ENCODE measurements at places on chromosomes 11 and 22.

- DNase-seq: no peak
Measured at GRCh38 chr11:68610452-68611116, 73.8 kb upstream of the GAL start.

GRCh38 chr11:7251836-7252682, at the start of gene SYT9:
Gene SYT9 (plus strand): TSS chr11:7251904. CDS start chr11:7252187, 283 bp downstream.
- peak; percentile 56 for DNase-seq

DNA sequence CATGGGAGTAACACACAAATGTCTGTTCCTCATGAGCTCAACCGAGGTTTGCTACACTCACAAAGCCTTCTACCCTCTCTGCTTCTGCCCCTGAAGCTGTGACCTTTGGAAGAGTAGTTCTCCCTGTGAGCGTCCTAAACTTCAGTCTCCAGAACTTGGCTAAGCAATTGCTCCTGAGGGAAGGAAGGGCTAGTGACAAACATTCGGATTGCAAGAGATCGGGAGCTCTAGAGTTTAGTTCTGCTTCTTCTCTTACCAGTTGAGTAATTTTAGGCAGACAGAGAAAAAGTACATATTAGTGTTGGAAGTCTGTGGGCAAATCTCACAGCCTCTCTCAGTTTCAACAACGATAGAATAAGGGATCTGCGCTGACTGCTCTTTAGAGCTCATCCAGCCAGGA, 27.3 kb upstream of the ELF5 start:
- no peak for DNase-seq

DNA sequence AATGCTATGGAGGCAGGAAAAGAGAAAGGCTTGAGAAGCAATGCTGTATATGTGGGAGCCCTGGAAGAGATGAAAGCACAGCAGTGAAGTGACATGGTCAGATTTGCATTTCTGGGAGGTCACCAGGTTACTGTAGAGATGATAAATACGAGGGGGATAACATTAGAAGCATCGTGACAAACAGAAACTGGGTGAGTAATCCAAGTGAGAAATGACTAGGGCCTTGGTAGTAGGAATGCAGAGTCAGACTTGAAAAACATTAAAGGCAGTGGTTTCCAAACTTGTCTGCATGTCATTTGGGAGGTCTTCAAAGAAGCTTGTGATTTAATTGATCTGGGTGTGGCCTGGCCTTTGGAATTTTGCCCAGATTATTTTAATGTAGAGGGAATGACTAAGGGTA, 43.9 kb downstream of the CCDC34 start:
- DNase-seq: no peak

DNA sequence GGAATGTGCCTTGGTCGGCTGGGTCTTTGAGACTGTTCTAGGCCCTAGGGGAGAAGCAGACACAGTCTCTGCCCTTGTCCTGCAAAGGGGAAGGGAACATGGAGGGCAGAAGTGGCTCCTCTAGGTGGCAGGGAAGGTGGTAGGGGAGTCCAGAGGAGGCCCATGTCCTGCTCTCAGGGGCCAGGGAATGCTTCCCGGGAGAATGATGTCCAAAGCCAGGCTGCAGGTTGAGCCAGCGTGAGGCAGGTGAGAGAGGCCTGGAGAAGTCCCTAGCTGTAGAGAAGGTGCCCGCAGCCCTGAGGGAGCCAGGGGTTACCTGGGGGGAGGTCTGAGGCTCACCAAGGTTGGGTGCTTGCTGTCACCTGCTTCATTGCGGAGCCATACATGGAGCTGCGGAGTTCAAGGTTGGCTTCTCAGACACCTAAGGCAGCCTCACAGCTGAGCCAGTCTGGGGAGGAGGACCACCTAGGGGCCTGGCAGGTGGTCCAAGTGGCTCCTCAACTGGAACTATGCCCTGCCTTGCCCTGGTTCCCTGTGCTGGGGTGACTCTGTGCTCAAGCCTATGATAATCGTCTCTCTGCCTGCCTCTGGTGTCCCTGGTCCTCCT, 46.1 kb downstream of the SMIM38 start:
- no peak for DNase-seq

DNA sequence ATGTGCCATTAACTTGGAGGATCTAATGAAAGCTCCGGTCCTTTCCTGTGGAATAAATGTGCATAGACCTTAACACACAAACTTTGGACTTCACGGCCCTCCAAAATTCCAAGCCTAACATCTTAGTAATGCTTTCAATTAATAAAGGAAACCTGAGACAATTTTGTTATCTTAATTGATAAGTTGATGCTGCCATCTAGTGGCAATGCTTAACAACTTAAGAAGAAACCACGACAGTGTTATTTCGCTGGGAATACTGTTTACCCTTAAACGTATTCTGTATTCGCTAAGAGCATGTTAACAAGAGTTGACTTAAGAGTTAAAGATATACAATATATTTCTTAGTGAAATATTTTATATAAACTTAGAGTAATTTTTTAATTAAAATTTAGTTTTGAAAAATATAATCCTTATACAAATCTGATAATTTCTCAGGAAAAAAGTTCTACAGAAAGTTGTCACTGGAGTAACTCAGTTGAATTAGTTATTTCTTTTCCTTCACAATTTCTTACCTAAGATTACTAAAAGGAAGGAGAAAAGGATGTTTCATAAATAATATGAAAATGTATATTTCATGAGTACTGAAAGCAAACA, 35.0 kb upstream of the OR9G4 start:
- DNase-seq: peak; percentile 30

DNA sequence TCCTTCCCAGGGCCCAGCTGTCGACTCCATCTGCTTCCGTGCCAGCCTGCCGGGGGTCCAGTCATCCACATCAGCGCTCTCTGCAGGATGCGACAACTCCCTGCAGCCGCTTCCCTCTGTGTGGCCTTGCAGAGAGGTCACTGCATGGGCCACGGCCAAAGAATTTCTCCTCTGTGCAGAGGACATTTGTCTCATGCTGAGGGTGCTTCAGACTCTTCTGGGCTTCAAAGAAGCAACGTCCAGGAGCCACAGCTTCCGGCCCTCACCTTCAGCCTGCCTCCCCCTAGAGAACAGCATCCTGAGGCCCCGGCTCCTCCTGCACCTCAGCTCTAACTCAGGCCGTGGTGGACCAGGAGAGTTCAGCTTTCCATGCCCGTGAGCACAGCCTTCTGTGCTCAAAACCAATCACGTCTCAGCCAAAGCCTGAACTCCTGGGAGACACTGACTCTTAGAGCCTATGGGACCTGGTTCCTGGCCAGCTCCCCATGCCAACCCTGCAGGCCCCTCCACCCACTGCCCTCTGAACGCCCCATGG, 258.9 kb downstream of the BRD1 start:
- DNase-seq: no peak

- DNase-seq: no peak
Measured at GRCh38 chr22:31611061-31611760, 50.8 kb downstream of the PISD start.

- no peak for DNase-seq
Measured at GRCh38 chr11:109845437-109845836, 247.8 kb upstream of the ZC3H12C start.

GRCh38 chr11:57904376-57904775, 119.3 kb upstream of the OR9Q1 start:
- DNase-seq: no peak

- DNase-seq: no peak
Measured at GRCh38 chr11:110356762-110357671, 60.6 kb upstream of the RDX start.

DNA sequence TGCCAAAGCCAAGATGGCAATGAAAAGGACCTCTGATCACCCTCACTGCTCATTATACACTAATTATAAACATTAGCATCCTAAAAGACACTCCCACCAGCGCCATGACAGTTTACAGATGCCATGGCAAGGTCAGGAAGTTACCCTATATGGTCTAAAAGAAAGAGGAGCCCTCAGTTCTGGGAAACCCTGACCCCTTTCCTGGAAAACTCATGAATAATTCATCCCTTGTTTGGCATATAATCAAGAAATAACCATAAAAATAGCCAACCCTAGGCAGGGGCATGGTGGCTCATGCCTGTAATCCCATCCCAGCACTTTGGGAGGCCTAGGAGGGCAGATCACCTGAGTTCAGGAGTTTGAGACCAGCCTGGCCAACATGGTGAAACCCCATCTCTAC, 12.7 kb upstream of the CAPN5 start:
- DNase-seq: no peak

DNA sequence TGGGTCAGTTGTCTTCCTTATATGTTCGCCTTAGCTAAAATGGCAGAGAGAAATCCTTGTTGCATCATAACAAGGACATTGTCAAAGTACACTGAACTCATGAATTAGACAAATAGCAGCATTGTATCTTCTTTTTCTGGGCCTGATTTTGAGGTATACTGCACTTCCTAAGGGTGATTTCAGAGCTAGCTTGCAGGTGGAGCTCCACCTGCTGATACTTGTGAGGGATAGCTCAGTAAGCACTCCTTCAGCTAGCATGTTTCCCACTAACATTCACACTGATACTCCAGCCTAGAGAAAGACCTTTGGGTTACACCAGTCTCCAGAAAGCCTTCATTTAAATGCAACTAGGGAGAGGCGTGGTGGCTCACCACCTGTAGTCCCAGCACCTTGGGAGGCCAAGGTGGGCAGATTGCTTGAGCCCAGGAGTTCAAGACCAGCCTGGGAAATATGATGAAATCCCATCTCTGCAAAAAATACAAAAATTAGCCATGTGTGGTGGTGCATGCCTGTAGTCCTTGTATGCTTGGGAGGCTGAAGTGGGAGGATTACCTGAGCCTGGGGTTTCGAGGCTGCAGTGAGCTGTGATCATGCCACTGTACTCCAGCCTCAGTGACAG, 29.8 kb downstream of the JAM3 start:
- no peak for DNase-seq

DNA sequence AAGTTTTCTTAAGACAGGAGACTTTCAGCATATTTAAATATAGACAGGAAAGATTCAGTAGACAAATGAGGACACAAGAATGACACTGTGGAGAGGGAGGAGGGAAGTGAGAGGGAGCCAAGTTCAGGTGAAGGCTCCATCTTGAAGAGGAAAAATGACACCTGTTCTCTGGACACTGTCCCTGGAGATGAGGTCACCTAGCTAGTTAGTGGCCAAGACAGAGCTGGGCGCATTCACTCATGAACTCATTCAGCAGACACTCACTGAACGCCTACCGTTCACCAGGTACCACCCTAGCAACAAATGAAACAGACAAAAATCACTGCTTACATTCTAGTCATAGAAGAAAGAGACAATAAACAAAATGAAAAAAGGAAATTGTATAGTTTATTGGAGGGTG, 103.3 kb upstream of the PARVA start:
- DNase-seq: no peak

DNA sequence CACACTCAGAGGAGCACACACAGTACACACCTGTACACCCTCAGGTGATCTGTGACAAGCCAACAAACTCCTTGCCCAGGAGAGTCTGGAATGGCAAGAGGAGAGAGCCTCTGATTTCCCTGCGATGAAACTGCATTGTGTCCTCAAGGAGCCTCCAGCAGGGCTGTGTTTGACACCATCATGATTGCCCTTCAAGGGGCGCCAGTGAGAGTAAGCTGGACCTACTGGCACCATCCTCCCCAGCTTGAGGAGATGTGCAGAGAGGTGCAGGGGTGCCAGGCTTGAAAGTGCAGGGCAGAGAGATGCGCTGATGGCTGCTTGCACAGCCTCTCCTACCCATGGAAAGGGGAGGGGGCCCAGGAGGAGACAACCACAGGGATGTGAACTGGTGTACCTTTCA, 188.8 kb upstream of the CADM1 start:
- DNase-seq: no peak

- DNase-seq: no peak
Measured at GRCh38 chr22:25053153-25053805, 100.8 kb downstream of the KIAA1671 start.

- DNase-seq: no peak
Measured at GRCh38 chr11:134276396-134277182, 410 bp downstream of the GLB1L3 start.

- no peak for DNase-seq
Measured at GRCh38 chr11:113579292-113579940, 104.2 kb upstream of the DRD2 start.

GRCh38 chr11:8069771-8070170, 11.2 kb upstream of the TUB start:
- DNase-seq: no peak

DNA sequence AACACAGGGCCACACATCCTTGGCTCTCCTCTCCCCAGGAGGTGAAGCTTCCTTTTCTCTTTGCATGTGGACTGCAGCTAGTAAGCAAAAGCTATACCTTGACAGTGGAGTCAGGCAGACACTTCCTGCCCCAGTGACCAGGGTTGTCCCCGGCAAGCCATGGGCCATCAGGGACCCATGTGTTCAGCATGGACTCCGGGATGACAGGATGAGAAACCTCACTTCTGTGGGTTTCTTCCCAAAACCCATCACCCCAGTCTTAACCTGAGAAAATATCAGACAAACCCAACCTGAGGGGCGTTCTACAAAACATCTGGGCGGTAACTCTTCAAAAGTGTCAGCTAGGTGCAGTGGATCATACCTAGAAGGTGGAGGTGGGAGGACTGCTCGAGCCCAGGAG, 40.2 kb downstream of the GNB1L start:
- no peak for DNase-seq

DNA sequence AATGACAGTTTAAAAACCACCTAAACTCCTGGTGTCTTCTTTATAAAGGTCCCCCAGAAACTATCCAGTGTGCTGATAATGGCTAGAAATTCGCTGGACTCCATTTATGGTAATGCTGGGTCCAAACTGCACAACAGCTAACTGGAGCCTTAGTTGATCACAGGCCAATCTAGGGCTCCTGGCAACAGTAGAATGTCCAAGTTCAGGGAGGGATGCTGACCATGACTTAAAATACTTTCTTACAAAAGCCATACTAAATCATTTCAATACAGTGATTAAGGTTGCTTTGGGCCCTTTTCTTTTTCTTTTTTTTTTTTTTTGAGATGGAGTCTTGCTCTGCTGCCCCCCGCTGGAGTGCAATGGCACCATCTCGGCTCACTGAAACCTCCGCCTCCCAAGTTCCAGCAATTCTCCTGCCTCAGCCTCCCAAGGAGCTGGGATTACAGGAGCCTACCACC, 14.5 kb upstream of the GAB2 start:
- DNase-seq: no peak

DNA sequence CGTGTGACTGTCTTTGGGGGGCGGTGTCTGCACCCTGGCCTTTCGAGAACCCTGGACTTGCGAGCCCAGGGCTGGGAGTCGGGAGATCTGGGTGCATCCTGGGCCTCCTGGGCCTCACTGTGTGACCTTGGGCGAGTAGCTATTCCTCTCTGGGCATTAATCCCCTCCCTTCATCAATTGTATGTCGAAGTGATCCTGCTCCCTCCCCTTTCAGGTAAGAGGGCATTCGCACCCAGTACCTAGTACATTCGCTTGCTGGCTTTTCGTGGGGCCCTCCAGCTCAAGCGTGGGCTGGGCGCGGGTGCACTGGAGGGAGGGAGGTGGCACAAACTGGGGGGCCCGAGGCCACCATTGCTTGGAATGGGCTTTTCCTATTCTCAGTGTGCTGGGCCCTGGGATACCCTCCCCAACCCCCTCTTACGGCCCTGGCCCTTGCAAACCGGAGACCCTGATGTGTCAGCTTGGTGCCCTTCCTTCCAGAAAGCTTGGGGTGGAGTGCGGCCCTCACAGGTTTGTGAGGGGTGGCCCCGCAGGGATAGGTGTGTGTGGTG, 530 bp downstream of the USP35 start:
- DNase-seq: no peak

GRCh38 chr22:21759093-21759492, 23.5 kb upstream of the YPEL1 start:
- no peak for DNase-seq

- DNase-seq: no peak
Measured at GRCh38 chr11:64450168-64450560, 91.2 kb downstream of the RPS6KA4 start.

All from NCI-H510A treated with DMSO at 0.1 percent for 48 hours (cell line).